NCI-H1930 (cell line): ENCODE measurements at places on chromosomes 6 and 20.

- no peak for DNase-seq
These were observed 103.1 kb upstream of the SPACA1 start for GRCh38 chr6:87944541-87944954.

DNA sequence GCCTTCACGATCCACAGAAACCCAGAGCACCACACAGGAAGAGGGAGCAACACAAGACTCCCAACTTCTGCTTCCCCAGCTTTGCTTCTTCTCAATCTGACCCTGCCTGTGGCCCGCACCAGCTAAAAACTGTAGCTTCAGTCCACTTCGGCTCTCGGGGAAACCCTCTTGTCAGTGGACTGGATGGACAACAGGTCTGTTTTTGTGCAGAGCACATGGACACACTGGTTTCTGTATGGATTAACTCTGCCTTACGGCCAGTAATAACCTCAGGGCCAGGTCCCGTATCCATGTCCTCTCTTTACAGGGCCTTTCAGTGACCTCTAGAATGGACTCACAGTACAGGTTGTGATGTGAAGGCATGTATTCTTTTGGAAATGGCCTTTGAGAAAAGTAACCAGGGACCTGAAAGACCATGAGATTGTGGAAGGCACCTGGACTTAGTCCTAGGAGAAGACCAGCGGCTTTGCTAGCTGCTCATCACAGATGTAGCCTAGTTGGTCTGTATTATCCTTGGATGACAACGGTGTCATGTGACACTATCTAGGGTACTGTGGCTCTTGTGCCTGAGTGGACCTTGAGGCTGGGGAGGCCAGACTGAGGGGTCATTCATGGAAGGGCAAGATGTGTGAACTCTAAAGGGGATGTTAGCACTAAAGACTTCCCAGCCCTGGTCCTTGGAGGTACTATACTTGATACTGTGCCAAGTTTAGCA lies 5.8 kb downstream of the POLR1C start:
- no peak for DNase-seq

DNA sequence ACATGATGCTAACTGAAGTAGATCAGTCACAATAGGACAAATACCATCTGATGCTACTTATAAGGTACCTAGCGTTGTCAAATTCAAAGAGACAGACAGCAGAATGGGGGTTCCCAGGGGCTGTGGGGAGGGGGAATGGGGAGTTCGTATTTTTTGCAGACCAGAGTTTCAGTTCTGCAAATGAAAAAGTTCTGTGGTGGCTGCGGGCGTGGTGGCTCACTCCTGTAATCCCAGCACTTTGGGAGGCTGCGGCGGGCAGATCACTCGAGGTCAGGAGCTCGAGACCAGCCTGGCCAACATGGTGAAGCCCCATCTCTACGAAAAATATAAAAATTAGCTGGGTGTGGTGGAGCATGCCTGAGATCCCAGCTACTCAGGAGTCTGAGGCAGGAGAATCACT lies 68.1 kb downstream of the SLC22A23 start:
- DNase-seq, result no peak

GRCh38 chr20:37364927-37365272 lies 19.0 kb downstream of the SRC start:
- DNase-seq, result no peak

DNA sequence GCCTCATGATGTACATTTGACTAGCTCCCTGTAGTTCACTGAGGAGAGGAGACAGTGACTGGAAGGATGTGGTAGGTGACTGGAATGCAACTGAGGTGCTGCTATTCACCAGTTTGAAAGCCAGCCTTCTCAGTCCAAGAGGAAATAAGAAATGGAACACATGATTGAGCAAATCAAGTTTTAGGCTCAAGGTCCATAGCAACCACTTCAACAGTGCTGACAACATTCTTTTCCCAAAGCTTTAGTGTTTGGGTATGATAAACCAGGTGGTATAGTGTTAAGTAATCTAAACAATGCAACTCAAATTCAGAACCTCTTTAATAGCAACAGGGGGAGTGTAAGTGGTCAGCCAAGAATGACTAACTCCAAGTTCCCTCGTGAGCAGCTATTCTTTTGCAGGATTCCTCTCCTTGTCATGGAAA lies 9.2 kb downstream of the ZHX3 start:
- no peak for DNase-seq

- DNase-seq, result no peak
These were observed 5.9 kb downstream of the FOXA2 start for GRCh38 chr20:22578221-22579118.

GRCh38 chr20:38790200-38791053 lies 15.1 kb upstream of the PPP1R16B start:
- DNase-seq, result peak; percentile 50

DNA sequence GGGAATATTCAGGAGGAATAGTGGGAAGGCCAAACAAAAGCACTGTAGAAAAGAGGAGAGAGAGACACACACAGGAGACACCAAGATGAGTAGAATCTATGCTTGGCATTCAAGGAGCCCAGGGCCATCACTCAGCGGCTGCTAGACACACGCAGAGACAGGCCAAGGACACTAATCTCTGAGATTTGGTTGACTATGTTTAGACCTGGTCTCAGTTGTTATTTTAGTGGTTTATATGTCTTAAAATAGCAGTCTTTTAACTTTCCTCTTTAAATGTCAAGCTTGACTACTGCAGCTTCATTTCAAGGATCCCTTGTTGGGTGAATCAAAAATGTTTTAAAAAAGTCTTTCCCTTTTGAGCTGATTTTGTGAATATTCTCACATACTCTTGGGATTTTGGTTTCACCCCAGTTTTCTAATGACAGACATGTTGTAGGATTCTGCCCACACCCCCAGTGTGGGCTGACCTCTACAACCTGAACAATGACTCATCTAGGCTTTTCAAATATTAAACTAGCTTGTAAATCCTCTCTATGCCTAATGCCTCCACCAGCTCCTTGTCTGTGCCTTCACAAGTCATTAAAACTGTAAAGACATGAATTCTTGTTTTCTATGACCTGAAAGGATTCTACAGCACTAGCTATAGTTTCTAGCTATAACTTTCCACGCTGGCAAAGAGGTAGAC lies 142.7 kb upstream of the EXOC2 start:
- DNase-seq, result no peak

DNA sequence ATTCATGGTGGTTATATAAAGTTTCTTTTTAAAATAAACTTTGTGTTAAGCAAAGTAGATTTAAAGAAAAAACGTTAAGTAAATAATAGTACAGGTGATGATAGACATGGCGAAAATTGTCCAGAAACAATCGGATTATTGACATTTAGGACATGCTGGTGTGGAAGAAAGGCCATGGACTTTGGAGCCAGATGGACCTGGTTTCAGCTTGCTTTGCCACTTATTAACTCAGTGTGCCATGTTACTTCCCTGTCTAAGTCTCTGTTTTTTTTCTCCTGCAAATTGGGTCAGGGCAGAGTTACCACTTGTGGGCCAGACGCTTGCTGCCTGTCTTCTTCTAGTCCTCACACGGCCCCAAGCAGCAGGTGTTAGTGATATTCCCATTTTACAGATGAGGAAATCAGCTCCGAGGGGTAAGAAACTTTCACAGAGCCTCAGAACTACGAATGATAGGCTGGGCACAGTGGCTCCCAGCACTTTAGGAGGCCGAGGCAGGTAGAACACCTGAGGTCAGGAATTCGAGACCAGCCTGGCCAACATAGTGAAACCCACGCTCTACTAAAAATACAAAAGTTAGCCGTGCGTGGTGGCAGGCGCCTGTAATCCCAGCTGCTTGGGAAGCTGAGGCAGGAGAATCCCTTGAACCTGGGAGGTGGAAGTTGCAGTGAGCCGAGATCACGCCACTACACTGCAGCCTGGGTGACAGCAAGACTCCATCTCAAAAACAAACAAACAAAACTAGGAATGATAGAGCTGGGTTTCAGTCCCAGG lies 12.4 kb downstream of the KIF3B start:
- no peak for DNase-seq

- no peak for DNase-seq
These were observed 754.1 kb downstream of the QKI start for GRCh38 chr6:164168595-164168994.

GRCh38 chr20:47389867-47390347 lies 33.4 kb upstream of the ZMYND8 start:
- no peak for DNase-seq

GRCh38 chr6:94859924-94860323 lies 717.4 kb upstream of the MANEA start:
- no peak for DNase-seq

DNA sequence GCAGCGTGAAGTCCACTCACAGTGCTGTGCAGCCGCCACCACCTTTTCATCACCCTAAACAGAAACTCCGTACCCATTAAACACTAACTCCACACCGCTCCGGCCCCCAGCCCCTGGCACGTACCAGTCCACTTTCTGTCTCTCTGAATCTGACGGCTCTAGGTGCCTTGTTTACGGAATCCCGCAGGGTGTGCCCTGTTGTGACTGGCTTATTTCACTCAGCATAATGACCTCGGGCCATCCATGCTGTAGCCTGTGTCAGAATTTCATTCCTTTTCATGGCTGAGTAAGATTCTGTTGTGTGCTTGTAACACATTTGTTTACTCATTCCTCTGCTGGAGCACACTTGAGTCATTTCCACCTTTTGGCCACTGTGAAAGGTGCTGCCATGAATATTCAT lies 18.0 kb downstream of the TCFL5 start:
- no peak for DNase-seq

GRCh38 chr6:133637874-133638273 lies 251.0 kb upstream of the TCF21 start:
- DNase-seq, result no peak

GRCh38 chr6:139282684-139283083 lies 9.1 kb downstream of the TXLNB start:
- no peak for DNase-seq

DNA sequence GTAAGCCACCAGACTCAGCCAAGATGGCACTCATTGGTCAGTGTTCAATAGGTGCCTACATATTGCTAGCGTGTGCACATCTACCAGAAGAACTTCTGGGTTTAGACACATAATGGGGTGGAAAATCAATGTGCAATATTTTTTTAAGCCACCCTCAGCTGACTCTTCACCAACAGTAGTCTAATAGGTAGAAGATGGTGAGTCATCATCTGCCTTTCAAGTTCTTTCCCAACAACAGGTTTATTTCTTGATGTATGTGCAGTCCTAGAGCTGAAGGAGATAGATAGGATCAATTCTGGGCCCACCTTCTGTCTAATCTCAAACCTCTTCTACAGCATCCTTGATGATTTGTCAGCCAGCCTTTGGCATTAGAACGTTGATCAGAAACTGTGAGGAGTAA lies 41.3 kb downstream of the IRAK1BP1 start:
- no peak for DNase-seq

DNA sequence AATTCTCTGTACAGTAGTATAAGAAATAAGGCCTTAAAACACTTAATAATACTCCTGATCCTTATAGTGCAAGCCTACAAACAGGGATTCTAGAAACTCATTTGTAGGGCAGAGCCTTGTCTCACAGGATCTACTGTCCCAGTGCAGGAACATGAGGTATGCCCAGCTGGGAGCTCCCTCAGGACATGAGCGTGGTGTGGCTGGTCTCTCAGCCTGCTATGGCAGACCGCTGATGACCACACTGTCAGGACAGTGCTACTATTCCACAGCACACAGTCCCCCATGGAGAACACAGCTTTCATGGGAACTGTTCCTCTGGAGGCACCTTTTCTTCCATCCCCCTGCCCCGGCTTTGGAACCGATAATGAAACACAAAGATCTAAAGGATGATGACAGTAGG lies 53.0 kb downstream of the SERAC1 start:
- no peak for DNase-seq

DNA sequence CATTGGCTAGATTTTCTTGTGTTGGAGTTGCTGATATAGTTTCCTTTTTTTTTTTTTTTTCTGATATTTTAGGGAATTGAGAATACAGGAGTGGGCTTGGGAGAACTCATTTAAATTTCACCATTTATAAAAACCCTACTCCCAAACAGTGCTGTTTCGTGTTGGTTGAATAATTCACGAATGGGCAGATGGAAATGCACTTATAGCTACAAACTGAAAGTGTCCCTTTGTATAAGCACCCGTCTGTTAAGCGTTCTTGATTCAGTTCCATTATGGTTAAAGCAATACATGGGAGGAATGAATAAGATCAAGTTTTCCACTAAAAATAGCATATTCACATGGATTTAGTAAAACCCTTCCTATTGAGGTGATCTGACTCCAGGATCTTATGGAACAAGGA lies 122.2 kb upstream of the ARG1 start:
- no peak for DNase-seq

- DNase-seq, result no peak
These were observed 102.8 kb downstream of the TMEM242 start for GRCh38 chr6:157220485-157220884.

DNA sequence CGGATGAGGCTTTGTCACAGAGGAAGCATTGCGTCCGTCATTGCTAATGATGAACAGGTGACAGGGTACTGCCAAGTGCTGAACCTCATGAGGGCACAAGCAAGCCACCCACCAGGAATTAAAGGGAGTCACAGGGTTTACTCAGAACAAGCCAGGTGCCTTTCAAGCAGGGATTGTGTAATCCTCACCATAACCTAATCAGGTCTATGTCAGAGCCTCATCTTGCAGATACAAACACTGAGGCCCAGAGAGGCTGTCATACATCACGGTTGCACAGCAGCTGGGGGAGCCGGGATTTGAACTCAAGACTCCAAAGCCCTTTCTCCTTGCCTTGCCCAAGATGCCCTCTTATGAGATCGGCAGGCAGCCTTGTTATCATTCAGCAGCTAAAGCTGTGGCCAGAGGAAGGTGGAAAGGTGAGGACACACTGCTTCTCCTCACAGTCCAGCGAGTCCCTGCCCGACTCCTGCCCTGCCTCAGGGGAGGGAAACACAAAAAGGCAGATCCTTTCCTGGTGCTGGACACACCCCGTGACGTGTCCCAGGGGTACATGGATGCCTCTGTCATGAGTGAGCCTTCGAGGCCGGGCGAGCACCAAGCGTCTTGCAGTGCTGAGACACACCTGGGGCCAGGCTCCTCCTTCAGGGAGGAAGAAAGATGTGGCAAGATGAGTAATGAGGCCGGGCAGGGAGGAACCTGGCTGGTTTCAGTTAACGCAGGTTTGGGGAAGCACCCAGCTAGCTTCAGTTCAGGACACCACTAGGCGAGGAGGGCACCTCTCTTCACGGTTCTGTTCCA lies 214.9 kb downstream of the LY86 start:
- no peak for DNase-seq
